Esophagus squamous epithelium (tissue), 5 donors: ENCODE measurements at places on chromosomes 5 and 9.

GRCh38 chr9:82192211-82192610 is 203.6 kb downstream of the SPATA31D1 start:
- DNase-seq, result no peak

GRCh38 chr5:132375957-132376356 is 6.4 kb downstream of the SLC22A5 start:
- no peak for DNase-seq

DNA sequence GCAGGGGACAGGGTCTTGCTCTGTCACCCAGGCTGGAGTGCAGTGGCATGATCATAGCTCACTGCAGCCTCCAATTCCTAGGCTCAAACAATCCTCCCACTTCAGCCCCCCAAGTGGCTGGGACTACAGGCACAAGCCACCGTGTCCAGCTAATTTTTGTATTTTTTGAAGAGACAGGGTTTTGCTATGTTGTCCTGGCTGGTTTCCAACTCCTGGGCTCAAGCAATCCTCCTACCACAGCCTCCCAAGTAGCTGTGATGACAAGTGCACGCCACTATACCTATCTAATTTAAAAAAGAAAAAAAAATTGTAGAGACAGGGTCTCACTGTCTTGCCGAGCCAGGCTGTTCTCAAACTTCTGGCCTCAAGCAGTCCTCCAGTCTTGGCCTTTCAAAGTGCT is 31.6 kb upstream of the LECT2 start:
- no peak for DNase-seq

DNA sequence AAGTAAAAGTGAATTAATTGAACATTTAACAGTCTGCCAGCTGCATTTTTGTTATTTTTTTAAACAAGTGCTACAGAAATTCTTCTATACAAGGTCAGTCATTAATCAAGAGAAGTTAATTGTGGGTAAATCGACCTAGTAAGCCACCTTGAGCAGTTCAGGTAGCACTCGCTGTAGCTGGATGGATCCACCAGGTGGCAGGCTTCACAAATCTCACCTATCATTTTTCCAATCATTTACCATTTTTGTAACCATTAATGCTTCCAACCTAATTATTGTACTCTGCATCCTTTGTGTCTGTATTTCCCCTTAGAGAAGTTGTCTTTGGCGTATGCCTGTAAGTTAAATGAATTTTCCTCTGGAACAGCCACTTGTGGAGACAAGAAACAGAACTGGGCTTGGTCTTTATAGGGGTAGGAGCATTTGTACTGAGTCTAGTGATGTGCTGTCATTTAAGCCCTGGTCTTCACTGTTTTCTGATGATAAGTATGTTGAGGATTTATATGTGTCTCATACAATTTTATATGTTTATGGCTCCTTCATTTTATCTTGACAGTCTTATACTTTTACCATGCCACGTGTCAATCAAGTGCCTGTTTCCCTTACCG is 39.5 kb downstream of the CD180 start:
- no peak for DNase-seq

DNA sequence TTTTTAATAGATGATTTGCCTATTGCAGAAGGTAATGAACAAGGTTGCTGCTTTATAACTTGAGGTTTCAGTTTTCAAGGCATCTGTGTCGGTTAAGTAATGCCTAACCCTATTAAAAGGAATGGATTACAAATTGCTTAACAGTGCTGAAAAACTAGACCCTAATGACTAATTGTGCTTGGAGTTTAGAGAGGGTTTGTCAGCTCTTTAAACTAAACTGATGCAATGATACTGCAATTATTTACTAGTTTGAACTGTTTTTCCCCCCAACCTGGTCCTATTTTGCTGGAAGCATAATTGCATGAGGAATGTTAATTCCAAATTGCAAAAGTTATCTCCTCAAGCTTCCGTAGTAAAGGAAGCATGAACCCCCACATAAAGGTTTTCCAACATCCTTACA is 39.3 kb upstream of the TLX3 start:
- DNase-seq, result no peak

DNA sequence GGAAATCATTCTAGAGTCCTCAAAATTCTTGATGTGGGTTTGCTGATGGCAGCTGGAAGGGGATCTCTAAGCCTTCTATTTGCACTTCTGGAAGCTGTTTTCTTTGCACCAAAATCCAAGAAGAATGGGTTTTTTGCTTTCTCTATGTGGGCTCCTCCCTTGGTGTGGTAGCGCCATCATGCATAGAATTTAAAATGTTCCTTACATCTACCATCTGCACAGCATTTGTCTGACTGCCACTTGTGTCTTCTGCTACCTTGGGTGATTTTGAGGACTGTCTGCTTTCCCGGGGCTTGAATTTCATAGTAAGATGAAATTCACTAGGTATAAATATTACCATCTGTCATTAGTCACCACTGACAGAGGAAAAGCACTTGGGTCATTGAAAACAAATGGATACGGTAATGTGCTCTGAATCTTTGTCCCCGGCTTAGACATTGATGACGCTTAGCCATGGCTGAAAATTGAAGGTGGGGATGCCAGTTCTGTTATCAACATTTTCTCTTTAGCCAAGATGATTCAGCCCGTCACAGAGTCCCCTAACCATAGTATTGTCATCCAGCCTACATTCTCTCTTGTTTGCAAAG is 30.0 kb downstream of the SNX30 start:
- DNase-seq, result no peak

- DNase-seq, result no peak
Observed at GRCh38 chr9:18260521-18260920, 213.4 kb upstream of the ADAMTSL1 start.
